ENCODE measurements at places on chromosomes 2 and 18.
A peak's percentile ranks its signal among the peaks of the same experiment; 100 is the strongest.

GRCh38 chr2:183229386-183229785, 105.1 kb downstream of the NUP35 start:
- no peak for DNase-seq

DNA sequence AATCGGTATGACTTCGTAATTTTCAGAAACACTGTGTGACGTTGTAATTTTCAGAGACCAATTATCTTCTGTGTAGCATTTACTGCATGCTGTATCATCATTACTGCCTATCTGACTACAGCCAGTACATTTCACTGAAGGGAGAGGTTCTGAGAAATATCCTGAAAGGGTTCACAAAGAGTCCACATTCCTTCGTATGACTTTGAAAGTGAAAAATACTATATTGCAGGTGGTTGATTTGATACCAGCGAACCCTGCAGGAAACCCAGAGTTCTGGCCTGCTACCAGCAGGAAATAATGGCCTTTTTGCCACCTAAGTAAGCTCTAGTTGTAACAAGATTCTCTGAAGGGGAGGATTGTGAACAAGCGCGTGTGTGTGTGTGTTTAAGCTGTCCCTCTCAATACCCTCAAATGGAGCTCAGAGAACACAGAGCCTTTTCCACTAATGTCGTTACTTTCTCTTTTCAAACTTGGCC, 155.5 kb downstream of the ARHGAP28 start:
- no peak for DNase-seq

GRCh38 chr18:76565238-76566173, 70.5 kb upstream of the ZNF516 start:
- no peak for DNase-seq

GRCh38 chr2:27000995-27001394, 30.6 kb downstream of the MAPRE3 start:
- no peak for DNase-seq

GRCh38 chr2:24409171-24409570, 48.8 kb upstream of the ITSN2 start:
- no peak for DNase-seq

- DNase-seq = no peak
Measured at GRCh38 chr2:112728029-112728362, 7.2 kb downstream of the NT5DC4 start.

GRCh38 chr2:28676152-28676835, 75.3 kb upstream of the PPP1CB start:
- no peak for DNase-seq

DNA sequence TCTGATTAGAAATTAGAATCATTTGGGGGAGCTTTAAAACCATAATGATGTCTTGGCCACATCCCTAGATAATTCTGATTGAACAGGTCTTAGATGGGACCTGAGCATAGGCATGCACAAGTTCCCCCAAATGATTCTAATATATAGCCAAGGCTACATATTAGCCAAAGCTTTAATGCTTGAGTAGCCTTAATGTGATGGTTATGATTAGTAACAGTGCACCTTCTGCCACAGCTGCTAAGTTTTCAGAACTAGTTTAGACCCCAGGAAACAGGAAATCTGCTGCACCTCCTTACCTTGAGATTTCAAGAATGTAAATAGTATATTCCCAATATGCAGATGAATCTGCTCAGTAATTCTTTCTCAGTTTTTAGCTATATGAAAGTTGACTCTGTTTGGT, 119.8 kb downstream of the PTPN4 start:
- no peak for DNase-seq

DNA sequence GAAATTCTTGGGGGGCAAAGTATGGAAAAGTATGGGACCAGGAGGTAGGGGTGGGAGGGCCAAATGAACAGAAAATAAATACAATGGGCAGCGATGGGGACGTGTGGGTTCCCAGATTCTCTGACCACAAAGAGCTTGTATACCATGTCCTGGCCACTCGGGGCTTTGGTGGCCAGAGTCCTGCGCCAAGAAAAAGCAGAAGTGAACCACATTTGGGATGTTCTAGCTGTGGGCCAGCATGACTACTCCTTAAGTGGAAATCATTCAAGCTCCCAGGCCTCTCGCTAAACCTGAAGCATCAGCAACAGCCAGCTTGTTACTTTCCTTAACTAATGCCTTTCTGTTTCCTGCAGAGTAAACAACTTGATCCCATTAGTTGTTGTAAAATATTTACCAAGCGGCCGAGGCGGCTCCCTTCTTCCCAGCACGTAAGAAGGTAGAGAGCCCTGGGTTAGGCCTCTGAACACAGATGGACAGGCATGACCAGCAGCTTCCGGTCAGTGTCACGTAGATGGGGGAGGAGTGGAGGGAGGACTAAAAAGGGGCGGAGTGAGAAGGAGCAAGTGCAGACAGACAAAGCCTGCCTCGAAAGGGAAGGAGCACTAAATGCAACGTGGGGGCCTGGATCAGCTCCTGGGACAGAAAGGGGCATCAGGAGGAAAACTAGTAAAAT, 88.2 kb downstream of the GALNT14 start:
- no peak for DNase-seq

DNA sequence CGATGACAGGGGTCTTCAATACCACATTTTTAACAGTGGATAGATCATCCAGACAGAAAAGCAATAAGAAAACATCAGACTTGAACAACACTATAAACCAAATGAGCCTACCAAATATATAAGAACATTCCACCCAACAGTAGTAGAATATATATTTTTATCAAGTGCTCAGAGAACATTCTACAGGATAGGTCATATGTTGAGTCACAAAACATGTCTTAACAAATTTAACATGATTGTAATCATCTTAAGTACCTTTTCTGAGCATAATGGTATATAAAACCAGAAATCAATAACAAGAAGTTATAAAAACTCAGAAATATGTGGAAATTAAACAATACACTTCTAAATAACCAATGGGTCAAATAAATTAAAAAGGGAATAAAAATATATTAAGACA, 194.0 kb upstream of the CYP26B1 start:
- no peak for DNase-seq

- no peak for DNase-seq
Measured at GRCh38 chr2:189312211-189312610, 129.1 kb upstream of the WDR75 start.

- no peak for DNase-seq
Measured at GRCh38 chr18:10401930-10402329, 52.5 kb upstream of the APCDD1 start.

GRCh38 chr2:9156483-9156882, 50.1 kb upstream of the ASAP2 start:
- DNase-seq = no peak

- no peak for DNase-seq
Measured at GRCh38 chr2:674321-674985, 2.8 kb downstream of the TMEM18 start.

GRCh38 chr2:176098366-176099158, 1.0 kb upstream of the HOXD12 start:
- DNase-seq = no peak

GRCh38 chr2:42904576-42904876, 112.1 kb upstream of the HAAO start:
- DNase-seq = no peak

DNA sequence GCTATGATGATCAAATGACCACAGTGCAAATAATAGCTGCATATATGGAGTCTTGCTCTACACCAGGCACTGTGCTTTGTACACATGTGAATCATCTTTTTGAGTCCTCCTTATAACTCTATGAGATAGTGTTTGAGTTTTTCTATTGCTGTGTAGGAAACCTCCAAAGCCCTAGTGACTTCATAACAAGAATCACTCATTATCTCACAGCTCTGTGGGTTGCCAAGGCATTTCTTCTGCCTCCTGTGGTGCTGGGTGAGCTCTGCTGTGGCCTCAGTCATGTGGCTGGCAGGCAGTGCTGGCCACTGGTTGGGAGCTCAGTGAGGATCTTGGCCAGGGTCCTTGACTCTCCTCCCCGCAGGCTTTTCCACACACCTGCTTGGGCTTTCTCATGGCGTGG, 153.4 kb downstream of the CAPN13 start:
- DNase-seq = no peak

- DNase-seq = no peak
Measured at GRCh38 chr18:36366994-36367839, 69.7 kb downstream of the FHOD3 start.

DNA sequence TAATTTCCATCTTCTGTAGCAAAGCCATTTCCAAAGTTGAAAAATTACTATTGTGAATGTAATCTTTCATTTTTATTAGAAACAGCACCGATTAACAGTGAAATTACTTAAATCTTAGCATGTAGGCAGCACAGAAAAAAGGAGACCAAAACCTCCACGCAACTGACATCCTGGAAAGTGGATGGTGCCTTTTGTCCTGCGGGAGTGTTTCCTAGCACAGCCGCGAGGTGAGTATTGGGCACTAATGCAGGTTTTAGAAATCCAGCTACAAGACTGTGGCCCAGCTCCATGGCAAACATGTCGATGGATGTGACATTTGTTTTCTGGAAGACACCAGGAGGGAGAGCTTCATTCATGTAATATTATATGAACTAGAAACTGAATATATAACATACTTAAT, 86.9 kb downstream of the MBP start:
- DNase-seq = no peak

- DNase-seq = peak; percentile 14
Measured at GRCh38 chr18:47931718-47932103, 1.3 kb upstream of the SMAD2 start.

DNA sequence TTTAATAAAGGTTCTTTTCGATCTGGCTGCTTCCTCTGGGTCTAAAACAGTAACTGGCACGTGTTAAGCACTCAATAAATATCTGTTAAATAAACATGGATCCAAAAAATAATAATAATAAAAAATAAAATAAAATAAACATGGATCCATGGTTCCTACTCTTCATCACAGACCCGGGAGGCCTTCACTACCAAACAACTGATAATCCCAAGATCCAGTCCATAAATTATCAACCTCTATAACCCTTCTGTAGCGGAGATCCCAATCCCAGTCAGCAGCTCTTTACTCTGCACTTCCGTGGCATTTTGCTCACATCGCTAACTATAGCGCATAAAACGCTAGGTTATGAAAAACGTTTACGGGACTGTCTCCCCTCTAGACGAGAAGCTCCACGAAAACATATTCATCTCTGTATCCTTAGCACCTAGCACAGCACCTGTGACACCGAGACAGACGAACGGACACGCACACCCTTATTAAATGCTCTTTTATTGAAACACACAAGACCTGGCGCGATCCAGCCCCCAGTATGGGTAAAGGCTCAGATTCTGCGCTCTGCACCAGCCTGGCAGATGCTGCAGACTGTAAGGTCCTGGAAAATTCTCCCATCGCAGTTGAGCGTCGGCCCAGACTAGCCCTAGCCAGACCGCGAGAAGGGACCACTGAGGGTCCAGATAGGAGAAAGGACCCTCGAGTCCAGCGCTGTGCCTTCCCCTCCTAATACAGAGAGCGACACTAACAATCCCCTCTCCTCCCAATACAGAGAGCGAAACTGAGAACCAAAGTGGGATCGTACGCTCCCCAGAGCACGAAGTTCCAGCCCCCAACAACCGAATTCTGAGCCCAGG, 770 bp downstream of the NBAS start:
- DNase-seq = no peak

GRCh38 chr2:217995731-217996231, 7.0 kb downstream of the TNS1 start:
- DNase-seq = no peak

DNA sequence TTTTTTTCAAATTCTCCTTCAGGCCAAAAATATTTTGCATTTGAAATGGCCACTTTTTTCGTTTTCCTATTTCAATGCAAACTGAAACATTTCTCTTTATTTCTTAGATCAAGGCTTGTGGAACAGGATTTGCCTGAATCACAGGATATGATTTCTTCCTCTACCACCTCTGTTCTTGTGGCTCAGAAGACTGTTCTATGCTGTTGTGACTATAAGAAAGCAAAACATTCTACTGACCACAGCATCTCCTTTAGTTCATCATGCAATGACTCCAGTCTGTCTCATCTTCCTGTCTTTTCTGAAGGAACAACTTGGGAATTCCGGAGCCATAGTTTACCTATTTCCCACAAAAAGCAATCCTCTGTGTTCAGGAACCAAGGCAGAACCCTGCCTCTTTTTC, 16.2 kb upstream of the ZNF512 start:
- DNase-seq = no peak

DNA sequence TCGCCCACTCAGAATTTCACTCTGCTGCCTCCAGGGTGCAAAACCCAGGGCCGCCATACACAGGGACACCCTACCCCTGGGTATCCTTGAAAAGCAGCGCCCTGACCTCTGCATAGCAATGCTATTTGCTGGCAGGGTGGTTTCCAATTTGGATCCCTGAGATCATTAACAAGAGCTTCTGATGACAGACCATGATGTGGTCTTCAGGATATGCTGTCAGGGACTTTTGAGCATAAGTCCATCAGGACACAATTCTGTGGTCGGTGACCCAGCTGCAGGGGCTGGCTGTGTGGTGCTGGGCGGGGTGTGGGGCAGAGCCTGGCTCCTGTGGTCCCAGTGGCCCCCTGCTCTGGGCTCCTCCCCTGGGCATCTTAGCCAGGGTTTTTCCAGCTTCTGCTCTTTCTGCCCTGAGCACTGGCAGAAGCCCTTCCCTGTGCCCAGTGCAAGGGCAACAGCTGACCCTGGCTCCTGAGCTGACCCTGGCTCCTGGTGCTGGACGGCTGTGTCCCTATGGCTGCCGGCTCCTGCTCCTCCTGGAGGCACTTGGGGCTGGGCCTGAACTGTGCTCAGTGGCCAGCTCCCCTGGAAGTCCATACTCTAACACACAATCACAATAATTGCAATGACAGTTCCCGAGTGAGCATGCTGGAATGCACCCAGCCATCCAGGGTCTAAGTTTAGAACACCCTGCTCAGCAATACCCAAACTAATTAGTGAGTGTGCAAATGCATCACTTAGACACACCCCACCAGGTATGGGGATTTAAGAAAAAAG, 271.5 kb downstream of the HDAC4 start:
- DNase-seq = no peak

DNA sequence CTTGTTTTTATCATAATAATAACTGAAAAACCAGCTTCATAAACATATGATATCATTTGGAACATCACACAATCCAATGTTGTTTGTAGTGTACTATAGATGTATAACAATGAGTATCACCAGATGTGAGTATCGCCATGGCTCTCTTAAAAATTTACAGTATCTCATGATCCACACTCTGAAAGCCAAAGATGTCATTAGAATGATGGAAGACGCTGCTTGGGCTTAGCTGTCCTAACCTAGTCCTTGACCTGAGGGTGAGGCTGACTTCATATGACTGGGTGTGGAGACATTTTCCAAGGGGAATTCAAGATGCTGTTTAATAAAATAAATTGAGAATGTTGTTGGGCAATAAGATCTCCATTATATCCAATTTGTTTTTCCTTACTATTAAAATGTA, 242.6 kb downstream of the RIT2 start:
- no peak for DNase-seq

DNA sequence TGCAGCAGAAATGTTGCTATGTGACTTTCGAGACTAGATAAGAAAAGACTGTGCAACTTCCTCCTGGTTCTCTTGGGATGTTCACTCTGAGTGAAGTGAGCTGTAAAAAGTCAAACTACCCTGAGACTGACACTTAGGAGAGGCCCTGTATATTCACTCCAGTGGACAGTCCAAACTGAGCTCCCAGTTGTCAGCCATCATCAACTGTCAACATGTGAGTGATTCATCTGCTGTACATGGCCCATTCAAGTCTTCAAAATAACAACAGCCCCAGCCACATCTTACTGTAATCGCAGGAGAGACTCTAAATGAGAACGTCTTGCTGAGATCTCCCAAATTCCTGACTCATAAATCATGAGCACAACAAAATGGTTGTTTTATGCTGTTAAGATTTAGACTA, 8.5 kb upstream of the UNC80 start:
- no peak for DNase-seq

- no peak for DNase-seq
Measured at GRCh38 chr2:170147576-170147975, 30.4 kb upstream of the MYO3B start.
